ENCODE measurements at places on chromosomes 7 and 10.
A peak's percentile ranks its signal among the peaks of the same experiment; 100 is the strongest.

DNA sequence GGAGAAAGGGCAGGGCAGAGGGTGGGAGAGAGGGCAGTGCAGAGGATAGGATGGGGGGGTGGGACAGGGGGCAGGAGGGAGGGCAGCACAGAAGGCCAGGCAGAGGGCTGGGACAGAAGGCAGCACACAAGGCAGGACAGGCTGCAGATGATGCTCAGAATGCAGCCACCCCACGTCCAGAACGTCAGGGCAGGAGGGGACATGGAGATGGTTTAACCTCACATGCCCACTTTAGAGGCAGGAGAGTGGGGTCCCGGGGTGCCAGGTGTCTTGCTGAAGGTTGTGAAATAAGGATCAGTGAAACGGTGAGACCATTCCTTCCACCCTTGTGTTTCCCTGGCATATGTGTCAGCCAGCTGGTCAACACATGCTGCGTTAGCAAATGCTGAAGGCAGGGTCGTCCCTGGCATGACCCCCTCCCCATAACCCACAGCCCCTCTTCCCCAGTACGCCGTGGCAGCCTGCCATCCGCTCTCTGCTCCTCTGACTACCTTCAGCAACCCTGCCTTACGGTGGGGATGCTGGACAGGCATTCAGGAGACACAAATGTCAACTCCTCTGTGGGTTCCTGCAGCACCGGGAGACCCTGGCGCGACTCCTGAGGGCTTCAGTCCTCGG, 592.1 kb downstream of the DNAJB6 start:
- DNase-seq, result no peak

- no peak for DNase-seq
Observed at GRCh38 chr7:101936611-101937231, 119.3 kb downstream of the CUX1 start.

DNA sequence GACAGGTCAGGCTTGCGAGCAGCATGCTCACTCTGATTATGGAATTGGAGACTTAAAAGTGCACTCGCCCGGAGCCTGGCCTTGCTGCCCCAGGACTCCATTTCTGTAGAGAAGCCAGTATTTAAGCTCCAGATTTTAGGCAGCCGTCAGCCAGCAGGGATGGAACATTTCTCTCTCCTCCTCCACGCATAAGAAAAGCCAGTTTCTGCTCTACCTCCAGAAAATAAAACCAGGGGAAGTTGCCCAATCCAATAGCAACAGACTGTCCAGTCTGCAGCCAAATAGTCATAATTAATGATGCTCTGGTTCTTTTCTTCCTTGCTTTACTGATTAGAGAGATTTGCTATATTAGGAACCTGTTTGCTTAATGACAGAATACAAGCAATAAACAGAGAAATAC, 203.2 kb downstream of the GFRA1 start:
- no peak for DNase-seq

DNA sequence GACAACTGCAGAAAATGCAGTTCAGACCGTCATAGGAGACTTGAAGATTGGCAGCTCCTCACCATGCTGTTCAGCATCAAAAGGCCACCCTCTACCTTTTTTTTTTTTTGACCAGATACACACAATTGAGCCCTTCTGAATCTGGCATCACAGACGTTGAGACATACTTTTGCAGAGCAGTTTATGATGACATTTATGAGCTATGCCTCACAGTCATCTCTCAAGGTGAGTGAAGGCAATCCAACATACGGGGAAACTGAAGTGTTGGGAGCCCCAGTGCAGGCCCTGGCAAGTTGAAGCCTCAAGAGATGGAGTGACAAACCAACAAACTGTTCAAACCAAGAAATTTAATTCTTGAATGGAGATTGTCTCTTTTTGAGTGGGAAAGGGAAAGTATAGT, 83.6 kb upstream of the DLX6 start:
- DNase-seq, result no peak

GRCh38 chr10:127135844-127136577, 60.4 kb downstream of the INSYN2A start:
- no peak for DNase-seq

DNA sequence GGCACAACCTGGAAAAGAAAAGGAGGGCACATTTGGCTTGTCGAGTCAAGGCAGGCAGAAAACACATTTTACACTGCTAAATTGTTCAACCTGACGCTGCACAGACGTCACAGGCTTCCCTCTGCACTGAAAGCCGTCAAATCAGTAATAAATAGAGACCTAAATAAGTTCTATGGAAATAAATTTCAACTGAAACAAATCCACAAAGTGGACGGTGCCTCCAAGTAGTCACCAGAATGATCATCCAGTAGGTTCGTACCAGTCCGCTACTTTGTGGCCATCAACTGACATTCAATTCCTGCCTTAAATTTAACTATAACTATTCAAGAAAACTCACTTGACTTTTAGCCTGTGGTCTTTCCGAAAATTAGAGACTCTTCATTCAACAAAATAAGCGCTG, 49.0 kb downstream of the NPVF start:
- no peak for DNase-seq

- no peak for DNase-seq
Observed at GRCh38 chr7:4939971-4940728, 18.8 kb downstream of the MMD2 start.

DNA sequence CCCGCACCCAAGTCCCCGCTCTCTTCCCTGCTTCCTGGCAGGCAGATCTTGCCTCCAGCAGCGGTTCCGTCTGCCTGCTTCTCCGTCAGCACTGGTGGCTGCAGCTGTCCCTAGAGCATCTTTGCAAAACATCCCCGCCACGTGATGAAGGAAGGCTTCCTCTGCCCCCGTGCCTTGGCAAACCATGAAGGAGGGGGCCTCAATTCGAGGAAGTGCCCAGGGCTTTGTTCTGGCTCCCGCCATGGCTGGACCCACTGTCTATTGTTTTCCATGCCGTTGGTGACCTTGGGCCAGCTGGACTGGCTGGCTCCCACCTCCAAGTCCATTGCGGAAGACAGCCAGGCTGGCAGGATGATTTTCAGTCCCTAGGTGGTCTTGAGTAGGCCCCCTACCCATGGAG, 13.2 kb upstream of the AQP1 start:
- DNase-seq, result no peak

GRCh38 chr7:43211693-43212092, 99.2 kb downstream of the HECW1 start:
- DNase-seq, result no peak

- DNase-seq, result no peak
Observed at GRCh38 chr10:22986771-22987542, 59.1 kb downstream of the ARMC3 start.

- DNase-seq, result no peak
Observed at GRCh38 chr7:101120315-101120714, 6.6 kb upstream of the SERPINE1 start.

DNA sequence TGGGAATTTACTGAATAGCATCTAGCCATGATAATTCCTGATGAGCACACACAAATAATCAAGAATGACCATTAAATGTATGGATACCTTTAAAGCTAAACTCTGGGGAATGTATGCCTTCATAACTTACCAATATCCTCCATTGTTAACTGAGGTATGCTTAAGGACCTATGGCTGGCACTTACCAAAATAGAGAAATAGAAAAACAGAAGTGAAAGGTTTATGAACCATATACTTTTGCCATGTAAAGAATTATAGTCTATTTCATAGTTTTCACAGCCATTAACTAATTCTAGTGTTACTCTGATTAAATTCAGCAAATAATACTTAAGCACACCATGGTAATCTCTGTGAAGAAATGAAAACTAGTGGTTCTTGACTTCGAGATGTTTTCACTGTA, 1360.6 kb upstream of the LRRTM3 start:
- no peak for DNase-seq

GRCh38 chr7:112752576-112752975, 37.6 kb downstream of the TMEM168 start:
- DNase-seq, result no peak

- no peak for DNase-seq
Observed at GRCh38 chr7:1454542-1454941, 4.7 kb downstream of the MICALL2 start.

DNA sequence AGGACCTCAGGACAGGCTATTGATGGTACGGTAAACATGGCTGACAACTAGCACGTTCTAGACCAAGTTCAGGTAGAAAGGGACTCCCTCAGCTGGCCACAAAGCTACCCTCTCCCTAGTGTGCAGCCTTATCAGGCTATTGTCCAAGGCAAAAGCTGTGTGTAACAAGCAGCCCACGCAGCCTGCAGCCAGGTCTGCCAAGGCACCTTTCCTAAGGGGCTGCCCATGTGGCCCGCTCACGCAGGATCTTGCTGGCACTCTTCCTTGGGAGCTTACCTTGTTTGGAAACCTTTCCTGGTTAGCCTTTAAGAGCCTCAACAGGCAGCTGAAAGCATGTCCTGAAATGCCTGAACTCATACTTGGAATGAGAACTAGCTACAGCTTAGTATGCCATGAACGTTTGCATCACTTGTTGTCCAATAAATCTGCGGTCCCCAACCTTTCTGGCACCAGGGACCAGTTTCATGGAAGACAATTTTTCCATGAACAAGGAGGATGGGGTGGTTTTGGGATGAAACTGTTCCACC, 51.7 kb downstream of the SYPL1 start:
- DNase-seq, result no peak

DNA sequence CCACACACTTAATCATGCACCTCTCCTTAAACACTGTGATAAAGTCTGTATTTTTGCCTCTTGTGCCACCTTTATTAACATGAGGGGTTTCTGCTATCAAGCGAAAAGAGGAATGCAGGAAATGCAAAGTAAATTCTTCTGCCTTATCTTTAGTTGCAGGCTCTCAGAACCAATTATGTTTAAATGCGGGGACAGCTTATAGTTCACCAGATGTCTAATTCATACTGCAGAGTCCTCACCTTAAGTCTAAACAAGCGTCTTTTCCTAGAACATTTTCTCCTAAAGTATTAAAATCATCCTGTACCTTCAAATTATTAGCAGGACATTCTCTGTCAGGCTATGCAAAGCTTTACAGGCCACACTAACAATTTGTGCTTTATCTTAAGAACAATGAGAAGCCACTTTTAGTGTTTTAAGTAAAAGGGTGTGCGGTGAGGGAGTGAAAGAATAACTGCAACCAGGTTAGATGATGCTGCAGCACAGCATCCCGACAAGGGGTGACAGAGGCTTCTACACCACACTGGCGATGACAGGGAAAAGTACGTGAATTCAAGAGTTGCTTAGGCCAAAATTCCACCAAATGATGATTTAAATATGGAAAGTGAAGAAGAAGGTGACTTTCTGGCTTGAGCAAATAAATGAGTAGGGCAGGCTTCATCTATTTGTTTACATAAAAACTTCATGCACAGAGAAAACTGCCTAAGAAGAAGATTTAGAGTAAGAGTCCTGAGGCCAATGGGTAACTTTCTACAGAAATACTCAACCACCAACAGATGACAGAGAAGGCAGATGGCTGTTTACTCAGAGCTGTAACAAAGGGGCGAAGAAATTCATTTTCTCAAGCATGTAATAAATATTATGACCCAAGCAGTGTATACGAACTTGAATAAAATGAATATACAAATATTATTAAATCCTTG, 36.0 kb downstream of the EZH2 start:
- no peak for DNase-seq

DNA sequence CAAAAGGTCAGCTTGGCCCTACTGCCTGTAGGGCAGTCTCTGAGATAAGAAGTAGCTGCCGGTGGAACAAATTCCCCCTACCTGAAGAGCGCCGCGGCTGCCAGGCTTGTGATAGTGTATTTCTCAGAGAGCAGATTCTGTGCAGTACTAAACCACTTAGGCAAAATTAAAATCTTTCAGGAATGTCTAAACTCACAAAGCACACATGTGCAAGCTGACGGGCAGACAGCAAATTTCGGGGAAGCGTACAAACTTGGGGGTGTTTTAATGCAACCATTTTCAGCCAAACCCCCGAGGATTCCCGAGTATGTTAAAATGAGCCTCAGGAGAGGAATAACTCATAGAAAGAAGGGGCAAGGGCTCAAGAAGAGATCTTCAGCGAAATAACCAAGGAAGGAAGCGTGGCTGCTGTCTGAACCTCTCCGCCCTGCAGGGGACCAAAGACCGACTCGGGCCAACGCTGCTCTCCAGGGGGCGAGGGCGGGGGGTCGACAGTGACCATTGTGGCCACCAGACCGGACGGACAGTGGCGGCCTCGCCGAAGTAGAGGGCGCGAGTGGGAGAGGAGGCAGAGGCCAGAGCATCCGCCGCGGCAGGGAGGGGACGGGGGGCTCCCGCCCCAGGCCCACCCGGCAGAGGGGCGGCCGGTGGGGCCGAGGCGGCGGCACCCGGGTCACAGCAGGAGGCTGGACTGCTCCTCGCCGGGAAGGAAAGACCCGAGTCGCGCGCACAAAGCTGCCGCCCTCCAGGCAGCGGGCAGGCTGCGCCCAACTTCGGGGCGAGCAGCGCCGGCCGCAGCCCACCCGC, 819 bp downstream of the HYCC1 start:
- peak; percentile 10 for DNase-seq

DNA sequence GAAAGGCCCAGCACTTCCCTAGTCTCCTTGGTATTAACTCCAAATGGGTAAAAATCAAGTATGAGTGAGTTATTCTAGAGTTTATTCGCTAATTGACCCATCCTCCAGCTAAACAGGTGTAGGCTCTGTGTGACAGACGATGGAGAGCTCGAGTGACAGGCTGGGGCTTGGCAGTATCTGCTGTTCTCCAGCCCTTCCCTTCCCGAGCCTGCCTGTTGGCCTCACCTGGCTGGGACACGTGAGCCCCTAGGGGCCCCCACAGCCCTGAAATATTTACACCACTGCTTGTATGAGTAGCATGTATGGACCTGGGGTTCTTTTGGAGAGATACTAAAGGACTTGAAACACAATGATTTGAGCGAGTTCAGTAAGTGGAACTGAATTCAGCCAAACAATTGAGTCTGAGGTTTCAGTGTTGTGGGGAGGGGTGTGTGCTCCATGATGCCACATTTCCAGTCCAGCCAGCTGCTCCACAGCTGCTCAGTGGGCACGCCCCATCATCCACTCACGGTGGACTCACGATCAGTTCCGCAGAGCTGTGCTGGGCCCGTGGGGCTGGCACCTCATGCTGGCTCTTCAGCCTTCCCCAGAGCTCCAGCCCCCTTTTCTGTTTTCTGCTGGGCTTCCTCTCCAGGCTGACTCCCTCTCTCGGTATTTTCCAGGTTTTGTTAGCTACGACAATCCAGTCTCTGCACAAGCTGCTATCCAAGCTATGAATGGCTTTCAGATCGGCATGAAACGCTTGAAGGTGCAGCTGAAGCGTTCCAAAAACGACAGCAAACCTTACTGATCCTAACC, 283.0 kb downstream of the USP6NL start:
- DNase-seq, result no peak

GRCh38 chr10:25797888-25798429, 136.1 kb upstream of the MYO3A start:
- DNase-seq, result no peak

DNA sequence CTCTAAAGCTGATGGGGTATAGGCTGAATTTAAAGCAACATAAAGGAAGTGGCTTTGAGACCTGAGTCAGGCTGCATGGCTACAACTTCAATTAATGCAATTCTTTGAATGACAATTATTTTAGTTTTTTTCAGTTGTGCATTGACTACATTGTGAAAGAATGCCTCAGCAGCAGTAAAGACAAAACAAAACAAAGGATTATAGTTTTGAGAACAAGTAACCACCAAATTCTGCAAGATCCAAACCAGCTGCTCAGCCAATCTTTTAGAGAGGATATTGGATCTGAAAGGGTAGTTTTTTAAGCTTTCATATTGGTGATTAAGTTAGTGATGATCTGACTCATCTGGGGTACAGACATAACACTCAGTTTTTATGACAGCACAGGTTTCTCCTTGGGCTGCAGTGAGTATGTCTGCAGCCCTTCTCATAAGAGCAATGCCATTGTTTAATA, 40.6 kb upstream of the ABCA13 start:
- DNase-seq, result no peak
